Fibroblast of skin of abdomen (primary cell): ENCODE measurements at places on chromosomes 5 and 9.
A peak's percentile ranks its signal among the peaks of the same experiment; 100 is the strongest.

DNA sequence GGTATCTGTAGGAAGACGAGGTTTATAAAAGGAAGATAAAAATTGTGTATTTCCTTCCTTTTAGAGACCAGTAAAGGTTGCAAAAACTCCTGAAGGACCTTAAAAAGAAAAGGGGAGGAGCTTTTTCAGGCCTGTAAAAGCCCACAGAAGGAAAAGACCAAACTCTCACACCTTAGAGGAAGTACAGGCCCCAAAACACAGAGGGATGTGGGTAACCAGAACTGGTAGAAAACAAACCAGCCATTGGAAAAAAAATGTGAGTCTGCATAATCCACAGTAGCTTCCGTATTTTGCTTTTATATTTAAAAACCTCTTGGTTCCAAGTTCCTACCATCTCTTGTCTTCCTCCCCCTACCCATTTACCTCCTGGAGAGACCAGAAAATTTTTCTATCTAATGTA, 8.5 kb downstream of the GIN1 start:
- DNase-seq = no peak

GRCh38 chr5:94391996-94392395, 226.4 kb downstream of the KIAA0825 start:
- no peak for DNase-seq

GRCh38 chr9:5626727-5627634, 1.9 kb upstream of the RIC1 start:
- peak; percentile 78 for DNase-seq

DNA sequence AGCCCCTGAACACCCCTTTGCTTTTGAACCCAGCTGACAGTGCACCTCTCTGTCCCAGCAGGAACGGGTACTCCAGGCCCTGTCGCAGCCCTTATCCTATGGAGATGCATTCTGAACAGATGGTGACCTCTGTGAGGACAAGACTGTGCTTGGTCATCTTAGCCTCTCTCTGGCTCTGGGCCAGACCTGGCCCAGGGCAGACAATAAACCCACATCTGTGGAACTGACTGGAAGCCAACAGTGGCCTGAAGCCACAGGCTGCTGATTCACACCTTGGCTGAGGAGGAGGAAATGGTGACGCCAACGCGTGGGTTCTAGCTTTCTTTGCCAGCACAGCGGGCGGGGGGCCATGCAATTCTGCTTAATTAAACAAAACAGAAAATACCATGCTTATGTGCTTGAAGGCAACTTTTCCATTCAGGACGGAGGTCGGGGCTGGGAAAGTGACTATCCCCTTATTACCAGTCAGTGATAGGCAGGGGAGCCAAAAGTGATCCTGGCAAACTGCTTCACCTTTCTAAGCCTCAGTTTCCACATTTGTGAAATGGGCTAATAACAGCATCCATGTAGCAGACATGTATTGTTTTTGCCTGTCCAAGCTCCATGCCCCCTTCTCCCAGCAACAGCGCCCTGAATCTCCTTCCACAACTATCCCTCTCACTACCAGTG, 10.8 kb downstream of the SH3PXD2B start:
- peak; percentile 91 for DNase-seq

DNA sequence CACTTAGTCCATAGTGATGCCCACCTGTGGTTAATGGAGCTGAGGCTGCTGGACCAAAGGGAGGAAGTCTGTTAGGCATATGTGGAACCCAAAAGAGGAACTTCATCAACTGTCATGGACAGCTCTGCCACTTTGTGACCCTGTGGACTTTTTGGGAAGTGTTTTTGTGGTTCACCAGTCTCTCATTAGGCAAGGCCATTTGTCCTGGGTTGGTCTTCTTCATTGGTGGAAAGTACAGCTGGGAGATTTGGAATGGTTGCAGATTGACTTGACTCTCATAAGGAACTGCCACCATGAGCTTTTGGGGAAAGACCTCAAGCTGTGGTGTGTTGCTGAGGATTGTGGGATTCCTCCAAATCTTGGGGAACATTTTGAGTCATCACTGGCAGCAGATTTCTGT, 31.9 kb upstream of the IL12B start:
- DNase-seq = no peak

- peak; percentile 93 for DNase-seq
These were observed 123.7 kb upstream of the CPEB4 start for GRCh38 chr5:173764332-173765028.

DNA sequence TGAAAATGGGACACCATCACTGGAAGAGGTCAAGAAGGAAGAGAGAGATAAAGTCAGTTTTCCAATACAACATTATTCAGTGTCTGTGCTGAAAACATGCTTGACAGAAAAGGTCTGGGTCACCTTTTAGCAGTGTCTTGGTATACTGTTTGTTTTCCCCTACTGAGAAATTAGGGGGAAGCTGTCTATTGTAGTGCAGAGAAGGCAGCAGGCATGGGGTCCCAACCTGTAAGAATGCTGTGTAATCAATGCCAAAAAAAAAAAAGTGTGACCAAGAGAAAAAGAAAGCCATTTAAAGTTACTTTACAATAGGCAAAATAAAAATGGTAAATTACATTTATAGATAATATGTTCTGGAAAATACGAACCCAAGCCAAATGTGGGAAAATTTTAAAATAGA, 139.3 kb downstream of the RAB3C start:
- DNase-seq = no peak

GRCh38 chr5:139635191-139635590, 13.0 kb upstream of the CXXC5 start:
- DNase-seq = no peak

DNA sequence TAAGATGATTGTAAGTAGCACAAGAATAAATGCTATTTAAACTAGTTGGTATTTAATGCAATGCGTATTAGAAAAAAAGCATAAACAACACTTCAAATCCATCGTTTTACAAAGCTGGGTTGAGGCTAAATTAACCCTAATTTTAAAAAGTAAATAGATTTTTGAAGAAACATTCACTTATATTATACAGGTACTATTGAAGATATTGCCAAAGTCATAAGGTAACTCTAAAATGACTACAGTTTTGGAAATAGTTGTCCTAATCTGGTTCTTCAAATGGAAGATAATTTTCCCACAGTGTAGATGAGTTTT, 20.1 kb downstream of the SLC38A9 start:
- no peak for DNase-seq
